Epithelial cell of esophagus (primary cell): ENCODE measurements at places on chromosomes 4 and X.

- DNase-seq = no peak
Observed at GRCh38 chrX:41082783-41083182, 2.5 kb upstream of the USP9X start.

DNA sequence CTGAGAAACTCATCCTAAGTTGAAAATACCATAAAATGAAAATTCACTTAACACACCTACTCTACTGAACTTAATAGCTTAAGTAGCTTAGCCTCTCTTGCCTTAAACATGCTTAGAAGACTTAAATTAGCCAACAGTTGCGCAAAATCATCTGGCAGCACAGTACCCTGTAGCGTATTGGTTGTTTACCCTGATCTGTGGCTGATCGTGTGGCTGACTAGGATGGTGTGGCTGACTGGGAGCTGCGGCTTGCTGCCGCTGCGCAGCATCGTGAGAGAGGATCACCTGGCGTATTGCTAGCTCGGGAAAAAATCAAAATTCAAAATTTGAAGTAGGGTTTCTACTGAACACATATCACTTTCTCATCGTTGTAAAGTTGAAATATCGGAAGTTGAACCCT, 6.3 kb downstream of the RUFY3 start:
- no peak for DNase-seq

GRCh38 chrX:20029728-20030127, 38.9 kb upstream of the BCLAF3 start:
- DNase-seq = peak; percentile 23

GRCh38 chrX:70030301-70030767, 19.4 kb downstream of the AWAT2 start:
- DNase-seq = peak; percentile 61
